CD4-positive, alpha-beta T cell treated with Interleukin-2 at 100 ng/mL for 4 hours (primary cell): ENCODE measurements at places on chromosomes 11 and 22.

GRCh38 chr11:109421981-109422869, at the start of gene C11orf87:
TSS of gene C11orf87 (plus strand) at chr11:109422190. CDS start at chr11:109423634, 1,444 bp downstream.
- DNase-seq = no peak

GRCh38 chr11:14110629-14111028, 148.1 kb downstream of the SPON1 start:
- no peak for DNase-seq

DNA sequence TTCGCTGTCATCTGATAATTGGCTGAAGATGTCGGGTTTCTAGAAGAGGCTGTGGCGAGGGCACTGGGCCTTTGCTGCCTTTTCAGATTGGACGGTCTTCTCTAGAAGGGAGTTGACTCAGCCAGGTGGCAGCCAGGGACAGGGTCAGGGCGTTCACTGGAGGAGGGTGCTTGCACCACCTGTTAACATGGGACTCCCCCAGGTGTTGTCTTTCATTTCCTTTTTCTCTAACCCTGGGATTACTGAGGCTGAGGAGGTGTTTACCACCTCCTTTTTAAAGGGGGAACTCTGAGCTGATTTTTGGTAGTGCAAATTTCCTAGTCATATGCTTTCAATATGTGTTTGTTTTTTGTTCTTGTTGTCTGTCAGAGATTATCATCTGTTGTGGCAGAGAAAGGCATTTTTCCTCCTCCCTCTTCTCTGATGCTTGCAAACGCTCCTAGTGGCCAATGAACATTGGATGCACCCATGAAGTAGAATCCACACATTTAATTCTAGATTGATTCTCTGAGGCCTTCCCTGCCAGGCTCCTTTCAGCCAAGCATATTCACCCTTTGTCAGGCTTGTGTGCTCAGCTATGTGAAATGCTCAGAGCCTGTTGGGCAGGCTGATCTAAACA, 54.1 kb downstream of the LDLRAD3 start:
- no peak for DNase-seq

GRCh38 chr22:35561796-35562526, 21.3 kb downstream of the RASD2 start:
- DNase-seq = no peak
